CD4-positive, alpha-beta T cell treated with Interleukin-10 for 1 hour (primary cell): ENCODE measurements at places on chromosomes 1 and 21.

DNA sequence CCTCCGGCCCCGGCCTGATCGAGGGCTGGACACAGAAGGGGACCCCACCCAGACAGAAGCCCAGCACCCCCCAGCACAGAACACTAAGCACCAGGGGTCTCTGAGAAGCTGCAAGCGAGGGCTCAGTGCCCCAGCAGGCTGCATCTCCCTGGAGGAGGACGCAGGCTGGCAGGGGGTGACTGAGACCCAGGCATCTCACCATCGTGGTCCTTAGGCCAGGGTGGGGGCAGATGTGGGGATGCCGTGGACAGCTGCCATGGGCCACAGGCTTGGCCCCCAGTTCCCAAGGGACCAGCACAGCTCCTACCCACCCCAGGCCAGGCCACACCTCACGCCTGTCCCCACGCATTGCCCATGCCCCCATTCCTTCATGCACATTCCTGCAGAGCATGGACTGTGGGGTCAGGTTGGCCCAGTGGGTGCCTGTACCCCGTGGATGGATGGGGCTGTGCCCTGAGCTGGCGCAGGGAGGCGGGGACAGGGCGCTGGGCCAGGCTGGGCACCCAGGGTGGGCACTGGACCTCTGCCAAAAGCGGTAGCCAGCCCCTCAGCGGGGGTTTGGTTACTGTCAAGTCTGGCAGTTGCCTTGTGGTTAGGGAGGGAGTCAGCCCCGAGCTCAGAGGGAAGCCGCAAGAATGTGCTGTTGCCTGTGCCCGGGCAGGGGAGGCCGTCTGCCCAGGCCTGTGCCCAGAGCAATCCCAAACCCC is 61.5 kb downstream of the ARHGEF16 start:
- DNase-seq: no peak

GRCh38 chr1:202144402-202145067 is at the start of gene ARL8A:
Gene ARL8A (minus strand): TSS chr1:202144737. CDS start chr1:202144572, 165 bp downstream.
- peak; percentile 72 for DNase-seq

DNA sequence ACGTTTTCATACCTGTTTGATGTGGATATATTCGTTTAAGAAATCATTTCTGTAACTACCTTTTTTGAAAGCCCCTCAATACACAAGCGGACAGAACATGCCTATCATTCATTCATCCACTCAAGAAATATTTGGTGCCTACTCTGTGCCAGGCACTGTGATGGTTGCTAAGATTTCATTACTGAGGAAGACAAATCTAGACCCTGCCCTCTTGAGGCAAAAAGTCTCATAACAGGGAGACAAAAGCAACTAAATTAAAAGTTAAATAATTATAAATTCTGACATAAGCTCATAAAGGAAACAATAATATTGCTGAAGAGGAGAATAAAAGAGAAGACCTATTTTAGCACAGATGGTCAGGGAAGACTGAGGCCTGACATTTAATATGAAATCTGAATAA is 203.5 kb upstream of the ZNHIT6 start:
- DNase-seq: no peak

- peak; percentile 29 for DNase-seq
These were observed 143.6 kb upstream of the RAB4A start for GRCh38 chr1:229127301-229127700.

- no peak for DNase-seq
These were observed 40.2 kb upstream of the CFHR3 start for GRCh38 chr1:196734460-196734859.

- DNase-seq: no peak
These were observed 5.5 kb upstream of the RGS21 start for GRCh38 chr1:192311281-192311680.
